Esophagus squamous epithelium (tissue), 5 donors: ENCODE measurements at places on chromosomes 12 and 14.

- DNase-seq = no peak
These were observed 40.5 kb downstream of the PCNX1 start for GRCh38 chr14:70947739-70948138.

GRCh38 chr12:53808023-53808705, 56.4 kb upstream of the CISTR start:
- DNase-seq = no peak

DNA sequence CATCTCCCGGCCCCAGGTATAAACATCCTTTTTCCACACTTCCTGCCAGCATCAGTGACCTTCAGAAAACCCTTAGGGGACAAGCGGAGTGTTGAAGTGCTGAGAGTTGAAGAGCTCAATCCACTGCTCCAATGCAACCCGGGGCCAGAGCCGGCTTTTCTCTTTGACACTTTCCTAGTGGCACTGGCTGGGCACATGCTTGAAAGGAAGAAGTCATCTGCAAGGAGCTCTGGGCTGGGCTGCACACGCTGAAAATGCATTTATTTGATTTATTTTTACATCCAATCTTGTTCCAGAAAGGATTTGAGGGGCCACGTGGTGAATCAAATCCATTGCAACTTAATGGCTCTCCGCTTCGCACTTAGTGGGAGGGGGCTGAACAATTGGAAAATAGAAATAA, 229.0 kb upstream of the DIO3 start:
- DNase-seq = no peak

- no peak for DNase-seq
These were observed 40.6 kb upstream of the LRTM2 start for GRCh38 chr12:1779783-1780182.

- DNase-seq = no peak
These were observed 614.8 kb downstream of the DIO2 start for GRCh38 chr14:79596551-79596950.

DNA sequence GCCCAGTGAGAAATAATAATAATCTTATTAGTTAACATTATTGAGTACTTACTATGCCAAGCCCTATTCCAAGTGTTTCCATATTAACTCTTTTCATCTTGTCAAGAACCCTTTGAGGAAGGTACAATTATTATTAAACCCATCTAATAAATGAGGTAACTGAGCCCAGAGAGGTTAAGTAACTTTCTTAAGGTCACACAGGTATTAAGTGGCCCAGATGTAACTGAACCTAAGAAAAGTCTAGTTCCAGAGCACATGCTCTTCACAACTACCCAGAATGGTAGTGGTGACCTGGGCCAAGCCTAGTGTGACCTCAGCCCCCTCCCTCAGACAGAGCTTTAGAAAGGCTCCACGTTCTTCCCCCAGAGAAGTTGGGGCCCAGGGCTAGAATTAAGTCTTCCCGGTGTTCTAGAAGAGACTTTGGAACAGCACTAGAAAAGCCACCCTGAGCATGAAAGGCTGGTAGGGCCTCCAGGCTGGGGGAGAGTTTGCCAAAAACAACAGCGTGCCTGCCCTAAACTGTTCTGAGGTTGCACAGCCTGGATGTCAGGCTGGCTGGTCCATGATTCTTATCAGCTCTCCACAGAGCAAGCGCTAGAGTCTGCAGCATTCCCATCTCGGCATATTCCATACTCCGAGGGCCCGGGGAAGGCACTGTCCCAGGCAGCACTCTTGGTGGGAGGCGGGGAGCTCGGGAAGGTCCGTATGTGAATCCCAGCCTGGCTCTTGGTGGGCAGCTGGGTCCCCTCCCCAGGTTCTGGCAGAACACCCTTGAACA, 41.3 kb upstream of the CTDSP2 start:
- no peak for DNase-seq

DNA sequence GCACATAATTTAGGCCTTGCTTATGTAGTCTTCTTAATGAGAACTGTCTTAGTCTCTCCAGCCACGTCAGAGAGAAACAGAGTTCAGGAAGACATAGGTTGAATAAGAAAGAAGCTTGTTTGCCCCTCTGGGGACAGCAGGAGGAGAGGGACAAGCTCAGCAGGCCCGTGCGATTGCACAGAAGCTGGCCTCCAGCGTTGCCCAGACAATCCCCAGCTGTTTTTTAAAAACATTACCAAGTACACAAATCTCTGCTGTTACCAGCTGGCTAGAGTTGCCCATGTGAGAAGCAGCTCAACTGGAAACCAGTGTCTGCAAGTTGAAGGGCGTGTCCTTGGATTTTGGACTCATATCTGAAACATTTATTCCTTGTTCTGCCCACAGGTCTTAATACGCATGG, 232.6 kb downstream of the EFCAB11 start:
- no peak for DNase-seq

GRCh38 chr14:51865953-51866747, 5.7 kb downstream of the GNG2 start:
- DNase-seq = no peak

DNA sequence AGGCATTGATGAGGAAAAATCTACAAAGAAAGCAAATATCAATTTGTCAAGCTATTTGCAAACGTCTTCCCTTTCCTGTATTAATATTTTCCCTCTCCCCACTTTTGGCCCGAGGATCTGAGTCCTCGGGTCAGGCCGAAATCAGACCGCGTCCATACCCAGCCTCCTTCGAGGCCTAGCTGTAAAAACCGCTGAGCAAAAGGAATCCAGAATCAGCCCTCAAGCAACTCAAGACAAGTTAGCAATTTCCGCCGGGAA, 353 bp upstream of the MAPK1IP1L start:
- DNase-seq = no peak

- no peak for DNase-seq
These were observed 7.5 kb downstream of the SLC15A5 start for GRCh38 chr12:16269946-16270345.

DNA sequence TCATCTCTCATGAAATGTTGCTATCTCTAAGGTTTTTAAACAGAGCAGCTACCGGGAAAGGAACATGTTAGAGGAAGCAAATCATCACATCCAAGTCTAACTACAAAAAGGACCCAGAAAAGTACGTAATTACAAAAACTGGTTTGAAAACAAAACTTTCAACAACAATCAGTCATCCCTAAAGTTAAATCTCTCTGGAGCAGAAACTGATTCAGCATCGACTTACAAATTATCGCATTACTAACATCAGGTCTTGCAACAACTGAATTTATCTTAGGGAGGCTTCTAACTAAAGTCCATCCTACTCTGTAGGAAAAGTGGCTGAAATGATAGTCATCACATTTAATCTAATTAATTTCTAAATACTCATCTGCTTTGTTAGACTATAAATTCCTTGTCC, 137.0 kb downstream of the MED13L start:
- no peak for DNase-seq

DNA sequence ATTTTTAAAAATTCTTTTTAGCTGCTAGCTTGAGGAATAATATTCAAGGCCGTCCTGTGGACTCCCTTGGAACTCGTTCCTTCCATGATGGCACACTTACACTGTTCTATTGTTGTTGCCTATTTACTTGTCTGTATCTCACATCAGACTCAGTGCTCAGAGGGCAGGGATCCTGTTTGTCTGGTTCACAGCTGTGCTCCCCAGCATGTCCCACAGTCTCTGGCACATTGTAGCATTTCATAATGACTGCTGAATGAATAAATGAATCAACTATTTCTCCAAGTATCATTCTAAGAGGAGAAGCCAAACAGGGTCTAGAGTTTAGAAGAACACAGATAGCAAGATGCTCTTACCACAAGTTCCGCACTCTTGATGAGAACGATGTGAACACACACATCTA, 48.0 kb downstream of the NTN4 start:
- DNase-seq = no peak

DNA sequence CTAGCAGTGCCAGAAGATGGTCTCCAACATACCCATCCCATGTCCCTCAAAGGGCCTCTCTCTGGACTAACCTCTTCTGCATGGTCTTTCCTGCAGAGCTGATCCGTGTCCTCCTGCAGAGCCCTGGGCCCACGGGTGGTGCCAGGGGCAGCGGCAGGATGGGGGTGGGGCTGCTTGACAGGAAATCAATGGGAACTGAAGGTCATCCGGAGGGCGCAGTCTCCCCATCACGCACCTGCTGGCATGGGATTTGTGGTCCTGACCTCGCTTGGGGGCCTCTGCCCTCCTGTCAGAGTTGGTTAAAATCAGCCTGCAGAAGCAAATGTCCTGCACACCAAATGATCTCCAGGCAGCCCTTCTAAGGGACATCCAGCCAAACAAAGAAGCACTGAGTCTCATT, 110.2 kb downstream of the DPF3 start:
- DNase-seq = no peak

- no peak for DNase-seq
These were observed 390.6 kb upstream of the TBX3 start for GRCh38 chr12:115074617-115075016.

- DNase-seq = no peak
These were observed 161.9 kb downstream of the CRADD start for GRCh38 chr12:93839064-93839463.

DNA sequence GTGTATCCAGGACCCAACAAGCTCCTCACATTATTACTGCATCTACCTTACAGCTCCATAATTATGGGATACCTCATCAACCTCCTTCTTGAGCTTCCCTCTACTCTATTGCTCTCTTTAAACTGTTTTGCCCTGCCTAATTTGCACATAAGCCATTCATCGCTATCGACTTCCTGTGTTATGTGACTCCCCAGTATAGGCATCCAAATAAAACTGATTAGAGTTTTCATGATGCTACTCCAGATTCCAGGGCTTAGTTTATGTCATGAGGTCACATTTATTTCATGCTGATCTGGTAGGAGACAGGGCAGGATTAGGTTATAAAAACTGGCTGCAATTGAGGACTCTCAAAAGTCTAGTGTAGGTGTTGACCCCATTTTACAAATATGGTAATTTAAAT, 569.9 kb upstream of the MGAT4C start:
- no peak for DNase-seq

DNA sequence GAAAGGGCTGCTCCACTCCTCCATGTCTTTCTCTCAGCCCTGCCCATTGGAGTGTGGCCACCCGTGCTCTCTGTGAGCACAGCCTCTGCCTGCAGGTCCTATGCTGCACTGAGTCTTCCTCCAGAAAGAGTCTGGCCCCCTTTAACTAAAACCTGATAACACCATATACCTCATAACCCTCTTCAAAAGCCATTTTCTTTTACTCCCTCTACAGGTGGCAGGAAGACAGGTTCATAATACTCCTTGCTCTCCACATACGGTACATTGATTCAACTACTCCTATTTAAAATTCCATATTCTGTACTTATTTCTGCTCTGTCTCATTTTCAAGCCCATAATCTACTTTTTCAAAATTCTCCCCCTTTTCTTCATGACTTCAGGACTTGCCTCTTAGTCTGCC, 144.0 kb downstream of the HELB start:
- no peak for DNase-seq

- DNase-seq = no peak
These were observed 228.8 kb upstream of the RGS6 start for GRCh38 chr14:71703477-71703876.

DNA sequence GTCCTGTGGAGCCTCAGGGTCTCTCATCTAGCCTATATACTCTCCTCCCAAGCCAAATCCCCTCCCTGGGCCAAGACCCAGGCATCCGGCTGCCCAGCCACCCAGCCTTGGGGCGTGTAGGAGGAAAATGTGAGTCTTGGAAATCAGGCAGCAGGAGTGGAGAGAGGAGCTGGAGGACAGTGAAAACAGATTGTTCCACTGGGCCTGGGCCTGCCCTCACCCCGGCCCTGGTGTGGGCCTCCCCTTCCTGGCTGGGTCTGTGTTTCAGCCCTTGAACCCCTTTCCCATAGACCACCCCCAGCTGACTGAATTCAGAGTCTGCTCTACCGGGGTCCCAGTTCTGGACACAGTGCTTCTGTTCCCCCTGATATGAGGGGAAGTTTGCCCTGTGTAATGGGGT, 6.7 kb downstream of the ITGA5 start:
- DNase-seq = no peak

DNA sequence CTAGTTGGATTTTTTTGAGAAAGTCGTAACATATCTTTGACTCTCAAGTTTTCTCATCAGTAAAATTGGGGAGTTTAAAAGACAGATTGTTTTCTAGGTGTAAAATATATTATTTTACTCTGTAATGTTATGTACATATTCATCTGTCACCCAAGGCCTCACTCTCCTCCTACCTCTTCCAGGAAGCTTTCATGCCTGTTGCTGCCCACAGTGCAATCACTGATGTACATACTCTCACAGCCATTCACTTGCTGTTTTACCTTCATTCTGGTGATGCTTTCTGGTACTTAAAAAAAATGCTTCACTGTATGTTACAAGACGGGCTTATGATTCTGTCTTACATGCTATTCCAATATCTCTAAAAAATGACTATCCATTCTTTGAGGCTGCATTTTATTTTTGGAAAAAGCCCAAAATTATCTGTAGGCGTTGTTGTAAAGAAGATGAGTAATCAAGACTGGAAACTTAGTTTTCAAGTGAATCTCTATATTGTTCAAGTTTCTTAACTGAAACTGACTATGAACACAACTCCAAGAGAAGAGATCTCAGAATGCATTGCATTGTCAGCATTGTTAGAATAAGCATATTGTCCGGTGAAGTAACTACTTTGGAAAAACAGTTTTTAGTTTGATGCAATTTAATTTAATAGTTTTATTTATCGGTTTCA, 82.5 kb downstream of the LMO3 start:
- no peak for DNase-seq

GRCh38 chr14:105055334-105055733, 9.9 kb downstream of the GPR132 start:
- no peak for DNase-seq

GRCh38 chr12:19852100-19852855, 413.0 kb downstream of the AEBP2 start:
- no peak for DNase-seq

- DNase-seq = no peak
These were observed at the start of gene KCNH5 for GRCh38 chr14:63045234-63045611. Gene KCNH5, minus strand, starts transcription at chr14:63045458. Its CDS starts 272 bp downstream, at chr14:63045186.

DNA sequence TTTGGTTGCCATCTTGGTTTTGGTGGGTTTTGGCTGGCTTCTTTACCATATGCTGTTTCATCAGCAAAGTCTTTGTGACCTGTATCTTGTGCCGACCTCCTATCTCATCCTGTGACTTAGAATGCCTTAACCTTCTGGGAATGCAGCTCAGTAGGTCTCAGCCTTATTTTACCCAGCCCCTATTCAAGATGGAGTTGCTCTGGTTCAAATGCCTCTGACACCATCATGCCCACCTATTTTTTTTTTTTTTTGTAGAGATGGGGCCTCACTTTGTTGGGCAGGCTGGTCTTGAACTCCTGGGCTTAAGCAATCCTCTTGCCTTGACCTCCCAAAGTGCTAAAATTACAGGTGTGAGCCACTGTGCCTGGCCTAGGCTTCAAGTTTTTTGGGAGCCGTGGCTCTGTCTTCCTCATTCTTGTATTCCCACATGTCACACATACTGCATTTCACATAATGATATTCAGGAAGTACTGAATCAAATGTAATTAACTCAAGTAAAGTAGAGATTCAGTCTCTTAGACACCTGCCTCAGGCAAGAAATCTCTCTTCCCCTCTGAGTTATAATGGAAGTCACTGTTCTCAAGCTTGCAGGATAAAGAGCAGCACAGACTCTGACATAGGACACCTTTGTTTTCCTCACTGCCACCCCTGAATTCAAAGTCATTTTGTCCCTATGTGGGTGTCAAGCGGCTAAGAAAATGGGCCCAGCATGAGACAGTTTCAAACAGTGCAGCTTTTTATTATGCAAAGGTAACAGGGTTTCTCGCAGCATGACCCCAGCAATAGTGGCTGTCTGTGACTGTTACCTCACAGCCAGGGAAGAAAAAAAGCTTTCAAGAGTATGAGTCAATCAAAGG, 159.0 kb downstream of the PTPN11 start:
- DNase-seq = no peak

GRCh38 chr12:115223322-115223721, 539.3 kb upstream of the TBX3 start:
- DNase-seq = no peak
